Foreskin keratinocyte (primary cell): ENCODE measurements at places on chromosomes 16 and 17.

- DNase-seq, result no peak
Observed at GRCh38 chr16:69611103-69611640, 45.4 kb downstream of the NFAT5 start.

- peak; percentile 81 for DNase-seq
Observed at GRCh38 chr16:56334761-56335160, 90.6 kb downstream of the AMFR start.

- DNase-seq, result no peak
Observed at GRCh38 chr17:5793899-5794298, 209.6 kb upstream of the NLRP1 start.

GRCh38 chr17:46011711-46012505 is 12.9 kb downstream of the STH start:
- DNase-seq, result no peak

GRCh38 chr17:37493249-37494027 is 3.7 kb downstream of the DUSP14 start:
- peak; percentile 100 for DNase-seq

GRCh38 chr16:87199379-87199778 is 117.8 kb downstream of the C16orf95 start:
- DNase-seq, result no peak

DNA sequence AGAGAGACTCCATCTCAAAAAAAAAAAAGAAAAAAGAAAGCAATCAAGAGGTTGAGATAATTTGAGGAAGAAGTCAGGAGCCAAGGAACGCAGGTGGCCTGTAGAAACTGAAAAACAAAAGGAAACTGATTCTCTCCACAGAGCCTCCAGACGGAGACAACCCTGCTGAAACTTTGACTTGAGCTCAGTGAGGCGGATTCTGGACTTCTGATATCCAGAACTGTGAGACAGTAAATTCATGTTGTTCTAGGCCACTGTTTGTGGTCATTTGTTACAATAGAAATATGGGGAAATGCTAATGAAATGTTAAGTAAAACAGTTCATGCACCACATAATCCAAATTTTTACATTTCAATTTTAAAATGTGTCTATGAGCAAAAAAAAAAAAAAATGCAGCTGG is 5.2 kb downstream of the MBTPS1 start:
- no peak for DNase-seq

- no peak for DNase-seq
Observed at GRCh38 chr16:87441886-87442580, 49.9 kb downstream of the MAP1LC3B start.

DNA sequence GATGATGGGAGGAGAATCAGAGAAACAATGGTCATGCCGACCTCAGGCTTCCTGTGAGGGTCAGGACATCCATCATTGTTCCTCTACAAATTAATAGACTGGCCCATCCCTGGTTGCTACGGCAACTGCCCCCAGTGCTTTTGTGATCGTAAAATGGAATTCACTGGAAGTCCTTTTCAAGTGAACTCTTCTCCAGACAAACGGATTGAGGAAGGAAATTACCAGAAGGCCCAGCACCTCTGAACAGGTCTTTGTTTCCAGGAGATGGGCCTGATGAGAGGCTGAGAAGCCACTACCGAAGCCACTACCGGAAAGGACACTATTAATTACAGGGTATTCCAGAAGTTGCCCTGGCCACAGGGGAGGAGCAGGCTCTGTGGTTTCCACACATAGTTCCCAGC is 126.0 kb downstream of the MGAT5B start:
- no peak for DNase-seq

DNA sequence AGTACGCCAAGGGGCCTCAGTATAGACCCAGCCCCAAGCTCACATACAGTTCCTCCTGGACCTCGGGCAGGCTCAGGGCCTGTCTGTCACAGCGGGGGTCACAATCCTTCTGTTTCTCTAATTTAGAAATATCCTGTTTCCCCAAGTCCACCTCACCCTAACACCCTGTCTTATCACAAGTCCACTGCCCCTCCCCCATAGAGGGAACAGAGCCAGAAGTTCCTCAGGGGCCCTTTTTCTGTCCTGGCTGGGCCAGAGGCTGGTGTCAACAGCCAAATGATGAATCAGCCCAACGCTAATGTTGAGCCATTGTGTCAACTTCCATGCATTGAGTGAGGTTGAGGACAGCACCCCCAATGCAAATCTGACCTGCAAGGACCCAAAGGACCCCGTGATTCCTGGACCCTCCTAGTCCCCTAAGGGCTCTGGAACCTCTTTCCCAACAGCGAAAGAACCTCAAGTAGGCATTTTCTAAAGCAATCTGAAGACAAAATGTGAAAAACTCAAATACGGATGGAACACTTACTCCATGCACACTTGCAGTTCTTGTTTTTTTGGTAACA is 58.6 kb downstream of the PECAM1 start:
- no peak for DNase-seq

DNA sequence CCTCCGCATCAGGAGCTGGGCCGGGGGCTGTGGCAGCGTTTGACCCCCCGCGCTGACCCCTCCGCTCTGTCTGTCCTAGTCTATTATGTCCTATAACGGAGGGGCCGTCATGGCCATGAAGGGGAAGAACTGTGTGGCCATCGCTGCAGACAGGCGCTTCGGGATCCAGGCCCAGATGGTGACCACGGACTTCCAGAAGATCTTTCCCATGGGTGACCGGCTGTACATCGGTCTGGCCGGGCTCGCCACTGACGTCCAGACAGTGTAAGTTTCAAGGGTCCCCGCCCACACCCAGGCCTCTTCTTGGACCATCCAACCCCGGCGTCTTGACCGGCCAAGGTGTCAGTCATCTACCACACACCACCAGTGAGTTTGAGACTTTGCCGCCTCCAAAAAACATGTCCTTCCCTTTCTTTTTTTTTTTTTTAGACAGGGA is 548 bp downstream of the PSMB3 start:
- DNase-seq, result no peak

DNA sequence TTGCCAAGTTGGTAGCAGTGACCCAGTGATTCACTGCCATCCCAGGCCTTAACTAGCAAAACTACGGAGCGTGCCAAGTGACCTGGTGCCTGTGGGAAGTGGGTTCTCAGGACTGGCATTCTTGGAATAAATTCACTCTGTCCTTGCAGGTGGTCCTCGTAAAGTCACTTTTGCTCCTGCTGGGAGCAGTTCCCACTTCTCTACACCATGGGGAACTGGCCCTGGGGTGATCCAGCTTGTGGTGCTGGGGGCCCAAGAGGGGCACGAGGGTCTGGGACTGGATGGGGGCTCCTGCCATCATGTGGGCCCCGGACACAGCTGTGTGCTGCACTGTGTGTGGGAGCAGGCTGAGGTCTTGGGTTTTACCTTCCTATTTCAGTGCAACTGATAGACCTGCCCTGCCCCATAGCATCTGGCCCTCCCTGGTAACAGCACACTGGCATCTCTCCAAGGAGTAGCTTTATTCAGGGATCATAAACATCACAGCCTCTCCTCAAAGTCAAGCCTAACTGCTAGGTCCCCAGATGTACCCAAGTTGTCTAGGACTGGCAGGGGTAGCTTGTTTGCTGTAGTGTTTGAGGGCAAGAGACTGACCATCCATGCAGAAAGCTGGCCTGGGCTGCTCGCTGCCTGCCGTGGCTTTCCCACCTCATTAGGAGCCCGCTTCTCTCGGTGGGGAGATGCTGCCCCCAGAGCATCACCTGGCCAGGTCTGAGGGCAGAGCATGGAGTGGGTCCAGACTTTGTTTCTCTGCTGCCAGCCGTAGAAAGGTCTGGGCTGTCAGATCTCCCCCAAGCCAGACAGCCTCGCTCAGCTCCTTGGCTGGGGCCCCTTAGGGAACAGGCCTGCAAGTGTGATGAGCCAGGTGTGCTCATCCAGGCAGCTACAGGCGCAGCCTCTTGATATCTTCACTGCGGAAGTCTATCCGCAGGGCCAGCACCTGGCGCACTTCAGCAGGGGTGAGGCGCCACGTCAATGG is 26.0 kb downstream of the FCSK start:
- DNase-seq, result no peak

GRCh38 chr16:74192281-74192797 is 104.3 kb upstream of the PSMD7 start:
- no peak for DNase-seq

DNA sequence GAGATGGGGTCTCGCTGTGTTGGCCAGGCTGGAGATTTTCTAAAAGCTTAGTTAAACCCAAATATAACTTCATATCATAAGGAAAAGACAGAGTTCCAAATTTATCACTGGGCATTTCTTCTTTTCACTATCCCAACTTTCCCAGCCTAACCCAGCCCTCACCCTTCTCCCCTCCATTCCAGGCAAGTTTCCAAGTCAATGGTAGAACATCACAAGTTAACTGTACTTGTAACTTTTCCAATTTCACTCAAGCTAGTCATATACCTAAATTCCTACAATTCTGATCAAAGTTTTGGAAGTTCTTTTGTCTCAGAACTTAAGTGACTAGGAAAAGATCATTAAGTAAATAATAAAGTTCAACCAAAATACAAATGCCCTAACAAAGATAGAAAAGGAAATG is 61.2 kb downstream of the USP32 start:
- no peak for DNase-seq

DNA sequence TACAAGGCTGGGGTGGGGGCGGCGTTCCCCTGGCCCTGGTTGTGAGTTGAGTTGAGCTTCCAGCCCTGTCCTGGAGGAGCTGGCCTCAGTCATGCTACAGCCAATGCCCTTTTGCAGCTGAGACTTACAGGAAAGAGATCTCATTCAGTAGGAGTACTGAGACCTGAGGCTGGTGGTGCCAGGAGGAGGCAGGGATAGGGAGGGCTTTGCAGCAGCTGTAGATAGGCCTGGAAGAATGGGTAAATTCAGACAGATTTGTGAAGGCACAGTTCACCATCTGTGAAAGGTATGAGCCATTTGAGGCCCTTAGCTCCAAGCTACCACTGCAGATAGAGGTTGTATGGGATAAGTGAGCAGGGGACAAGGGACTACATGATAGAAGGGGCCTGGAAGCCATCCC is 5.6 kb downstream of the STX4 start:
- no peak for DNase-seq

DNA sequence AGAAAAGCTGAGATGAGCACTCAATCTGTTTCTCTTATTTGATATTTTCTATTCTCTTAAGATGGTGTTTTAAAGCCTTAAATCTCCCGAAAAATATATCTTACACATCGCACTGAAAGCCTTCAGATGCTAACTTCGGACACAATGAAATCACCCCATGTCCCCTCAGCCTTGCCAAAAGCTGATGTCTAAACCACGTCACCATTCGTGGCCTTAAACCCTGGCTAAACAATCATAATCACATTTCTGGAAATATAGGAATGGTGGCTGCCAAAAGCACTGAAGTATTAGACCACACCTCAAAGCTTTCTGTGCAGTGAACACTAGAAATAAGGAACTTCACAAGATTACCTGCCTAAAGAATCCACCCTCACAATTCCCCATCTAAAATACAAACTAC is 402.7 kb downstream of the SOX9 start:
- DNase-seq, result no peak

DNA sequence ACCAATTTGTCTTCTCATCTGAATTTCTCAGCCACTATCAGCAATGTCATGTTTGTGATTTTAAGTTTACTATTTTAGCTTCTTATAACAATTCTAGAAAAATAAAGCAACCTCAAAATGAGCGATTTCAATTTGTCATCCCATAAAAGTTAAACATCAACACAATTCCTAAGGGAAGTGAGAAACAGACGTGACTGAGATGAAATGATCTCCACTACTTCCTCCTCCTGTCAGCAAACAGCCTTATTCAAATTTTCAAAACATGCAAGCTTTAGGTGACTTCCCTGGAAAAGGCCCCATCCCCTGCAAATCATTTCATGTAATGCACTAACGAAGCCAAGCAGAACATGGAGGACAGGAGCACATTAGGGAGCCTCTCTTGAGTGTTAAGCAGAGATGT is 64.9 kb downstream of the ZNF652 start:
- DNase-seq, result no peak

DNA sequence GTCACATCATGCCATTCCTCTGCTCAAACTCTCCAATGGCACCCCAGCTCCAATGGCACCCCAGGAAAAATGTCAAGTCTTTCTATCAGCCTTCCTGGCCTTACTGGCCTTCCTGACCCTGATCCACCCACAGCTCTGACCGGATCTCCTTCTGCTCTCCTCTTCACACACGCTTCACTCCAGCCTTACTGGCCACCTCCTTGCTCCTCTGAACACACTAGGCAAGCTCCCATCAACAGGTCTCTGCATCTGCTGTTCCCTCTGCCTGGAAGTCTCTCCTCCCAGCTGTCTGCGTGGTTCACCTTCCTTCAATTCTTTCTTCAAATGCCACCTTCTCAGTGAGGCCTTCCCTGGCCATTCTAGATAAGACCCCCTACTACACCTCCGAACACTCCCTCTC is 43.4 kb downstream of the MYO1D start:
- no peak for DNase-seq

GRCh38 chr17:39722965-39723848 is 7.1 kb downstream of the MIEN1 start:
- DNase-seq, result no peak

DNA sequence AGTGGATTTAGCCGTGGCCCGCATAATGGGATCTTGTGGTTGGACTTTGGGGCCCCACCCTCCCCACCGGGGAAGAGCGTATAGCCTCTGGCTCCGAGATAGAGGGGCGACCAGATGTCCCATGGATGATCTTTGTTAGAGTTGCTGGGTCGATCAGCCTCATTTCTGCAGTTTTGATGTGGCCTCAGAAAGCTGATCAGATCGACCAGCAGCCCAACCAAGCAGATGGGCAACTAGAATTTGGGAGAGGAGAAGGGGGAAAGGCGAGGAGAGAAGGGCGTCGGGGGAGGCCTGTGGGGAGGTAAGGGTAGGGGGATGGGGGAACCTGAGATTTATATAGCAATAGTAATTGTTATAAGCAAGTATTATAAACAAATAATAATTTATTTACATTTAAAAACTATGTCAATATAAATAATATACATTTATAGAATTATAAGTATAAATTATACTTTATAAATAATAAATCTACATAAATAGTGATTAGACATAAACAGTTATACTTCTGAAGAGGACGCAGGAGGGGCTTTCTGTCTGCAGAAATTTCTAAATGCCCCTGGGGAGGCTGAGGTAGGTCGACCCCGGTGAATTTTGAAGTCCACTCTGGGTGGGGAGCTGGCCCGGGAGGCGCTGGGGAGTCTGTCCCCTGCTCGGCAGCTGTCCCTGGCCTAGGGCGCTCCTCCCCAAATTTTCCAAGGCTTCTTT is 136.3 kb downstream of the KCNJ12 start:
- no peak for DNase-seq

GRCh38 chr17:77107506-77108433 is 33.0 kb upstream of the SEC14L1 start:
- no peak for DNase-seq
